Peyer's patch (tissue), 4 donors: ENCODE measurements at places on chromosomes 4 and X.

DNA sequence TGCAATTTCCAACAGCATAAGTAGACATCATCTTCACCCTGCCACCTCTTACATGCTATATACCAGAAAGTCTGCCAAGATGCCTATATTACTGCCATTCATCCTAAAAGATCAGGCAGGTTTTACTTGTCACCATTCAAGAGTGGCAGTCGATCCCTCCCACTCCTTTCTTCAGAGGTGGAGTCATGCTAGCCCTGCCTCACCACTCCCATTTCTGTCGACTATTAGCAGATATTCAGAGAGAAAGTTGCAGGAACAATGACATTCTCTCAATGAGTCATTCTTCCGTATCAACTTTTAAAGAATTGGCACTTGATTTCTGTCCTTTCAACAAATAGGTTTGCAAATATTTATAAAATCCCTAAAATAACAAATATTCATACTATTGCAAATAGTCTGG, 1060.1 kb downstream of the ADGRL3 start:
- no peak for DNase-seq

- no peak for DNase-seq
Measured at GRCh38 chrX:153611298-153612095, 12.6 kb upstream of the CCNQ start.

- no peak for DNase-seq
Measured at GRCh38 chrX:109344101-109344500, 137.8 kb downstream of the GUCY2F start.

DNA sequence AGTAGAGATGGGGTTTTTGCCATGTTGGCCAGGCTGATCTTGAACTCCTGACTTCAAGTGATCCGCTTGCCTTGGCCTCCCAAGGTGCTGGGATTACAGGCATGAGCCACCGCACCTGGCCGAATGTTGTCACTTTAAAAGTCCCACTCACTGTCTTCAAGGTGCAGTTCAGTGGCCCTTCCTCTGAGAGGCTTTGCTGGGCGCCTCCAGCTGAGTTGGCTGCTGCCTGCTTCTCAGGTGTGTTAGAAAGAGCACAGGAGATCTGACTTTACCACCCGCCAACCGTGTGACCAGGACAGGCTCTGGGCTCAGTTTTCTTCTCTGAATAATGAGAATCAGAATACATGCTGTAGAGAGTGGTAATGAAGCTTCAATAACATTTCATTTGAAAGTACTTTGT, 207.4 kb downstream of the CEP135 start:
- no peak for DNase-seq

GRCh38 chrX:129653181-129653970, 1.4 kb downstream of the APLN start:
- peak; percentile 36 for DNase-seq

GRCh38 chr4:32775049-32775448, 2054.9 kb downstream of the PCDH7 start:
- no peak for DNase-seq

DNA sequence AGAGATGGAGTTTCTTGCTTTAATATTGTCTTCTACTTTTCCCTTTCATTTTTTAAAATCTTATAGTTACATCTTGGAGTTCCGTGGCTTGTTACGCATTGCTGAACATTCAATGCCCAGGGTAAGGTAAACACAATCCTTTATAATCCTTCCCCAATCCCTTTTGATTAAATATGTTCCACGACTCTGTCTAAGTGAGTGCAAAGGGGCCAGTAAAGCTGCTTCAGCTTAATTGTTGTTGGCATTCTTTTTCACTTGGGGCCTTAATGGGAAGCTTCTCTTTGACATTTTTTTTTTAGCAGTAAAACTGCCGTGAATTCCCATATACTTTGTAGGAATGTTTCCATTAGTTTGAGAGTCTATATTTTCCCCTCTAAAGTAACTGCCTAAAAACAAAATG, 1028.1 kb downstream of the C4orf33 start:
- no peak for DNase-seq

GRCh38 chr4:155667222-155667567, 547 bp downstream of the GUCY1A1 start:
- peak; percentile 51 for DNase-seq

GRCh38 chr4:33071535-33071934, 2351.4 kb downstream of the PCDH7 start:
- DNase-seq: no peak

DNA sequence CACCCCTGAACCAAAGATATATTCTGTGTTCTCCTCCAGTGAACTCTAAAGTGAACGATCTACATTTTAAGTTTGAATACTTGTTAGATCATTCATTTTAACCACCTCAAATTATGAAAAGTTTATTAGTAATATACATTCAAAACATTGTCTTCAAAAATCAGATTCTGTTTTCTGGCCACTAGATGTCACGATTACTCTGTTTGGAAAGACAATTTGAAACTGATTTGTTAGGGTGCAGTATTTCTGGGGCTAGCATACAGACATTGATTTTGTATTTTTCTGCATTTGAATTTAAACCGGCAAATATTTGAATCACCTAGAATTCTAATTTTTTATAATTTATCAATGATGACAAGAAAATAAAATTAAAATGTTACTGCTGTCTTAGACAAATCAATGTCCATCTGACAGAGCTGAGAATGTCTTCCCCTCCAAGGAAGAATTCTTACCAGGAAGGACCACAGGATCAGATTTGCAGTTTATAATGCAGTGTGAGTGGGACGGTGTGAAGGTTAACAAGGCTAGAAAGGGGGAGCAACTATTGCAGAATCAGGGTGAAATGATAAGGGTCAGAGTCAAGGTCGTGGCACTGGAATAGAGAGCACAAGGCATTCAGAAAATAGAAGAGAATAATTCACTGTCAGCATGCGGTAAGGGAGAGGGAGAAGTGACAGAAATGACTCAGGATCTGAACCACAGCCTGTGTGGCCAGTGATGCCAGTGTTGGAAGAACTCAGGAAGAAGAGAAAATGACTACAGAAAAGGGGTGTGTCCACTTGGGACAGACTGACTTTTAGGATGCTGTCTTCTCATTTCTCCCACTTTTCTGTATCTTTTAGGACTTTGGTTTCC, 91.6 kb downstream of the ANXA10 start:
- no peak for DNase-seq

GRCh38 chrX:21408307-21408706, 34.1 kb downstream of the CNKSR2 start:
- no peak for DNase-seq

GRCh38 chr4:113086172-113086695, 36.8 kb downstream of the ANK2 start:
- no peak for DNase-seq

DNA sequence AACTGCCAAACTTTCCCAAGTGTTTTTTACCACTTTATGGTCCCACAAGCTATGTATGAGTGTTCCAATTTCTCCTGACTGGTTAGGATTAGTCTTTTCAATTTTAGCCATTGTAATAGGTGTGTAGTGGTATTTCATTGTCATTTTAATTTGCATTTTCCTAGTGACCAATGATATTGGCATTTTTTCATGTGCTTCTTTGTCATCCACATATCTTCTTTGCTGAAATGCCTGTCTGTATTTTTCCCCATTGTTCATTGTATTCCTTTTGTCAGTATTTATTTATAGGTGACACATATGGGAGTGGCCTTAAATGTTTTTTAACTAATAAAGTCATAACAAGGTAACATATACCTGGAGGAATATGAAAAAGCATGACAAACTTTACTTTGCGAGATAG, 9.2 kb upstream of the UBE2D3 start:
- no peak for DNase-seq

GRCh38 chr4:180028682-180029081, 2214.5 kb upstream of the TENM3 start:
- peak; percentile 59 for DNase-seq

DNA sequence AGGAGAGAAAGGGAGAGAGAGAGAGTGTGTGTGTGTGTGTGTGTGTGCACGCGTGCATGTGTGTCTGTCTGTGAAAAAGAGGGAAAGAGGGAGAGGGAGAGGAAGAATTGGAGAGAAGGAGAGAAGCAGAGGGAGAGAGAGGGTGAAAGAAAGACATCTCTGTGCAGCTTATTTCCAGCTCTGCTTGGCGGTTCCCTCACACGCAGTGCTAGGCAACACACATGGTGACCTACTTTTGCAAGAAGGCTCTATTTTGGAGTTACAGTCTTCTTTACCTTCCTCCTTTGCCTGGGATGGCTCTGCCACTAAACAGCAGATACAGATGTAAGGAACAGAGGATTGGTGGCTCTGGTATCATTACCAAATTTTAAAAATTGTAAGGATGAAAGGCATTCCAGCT, 40.1 kb downstream of the SLC16A2 start:
- no peak for DNase-seq

- DNase-seq: no peak
Measured at GRCh38 chr4:8373270-8373972, 67.1 kb downstream of the ACOX3 start.

- no peak for DNase-seq
Measured at GRCh38 chr4:2406920-2407319, 11.5 kb downstream of the ZFYVE28 start.

GRCh38 chrX:23616361-23616760, 50.9 kb upstream of the PRDX4 start:
- DNase-seq: no peak

DNA sequence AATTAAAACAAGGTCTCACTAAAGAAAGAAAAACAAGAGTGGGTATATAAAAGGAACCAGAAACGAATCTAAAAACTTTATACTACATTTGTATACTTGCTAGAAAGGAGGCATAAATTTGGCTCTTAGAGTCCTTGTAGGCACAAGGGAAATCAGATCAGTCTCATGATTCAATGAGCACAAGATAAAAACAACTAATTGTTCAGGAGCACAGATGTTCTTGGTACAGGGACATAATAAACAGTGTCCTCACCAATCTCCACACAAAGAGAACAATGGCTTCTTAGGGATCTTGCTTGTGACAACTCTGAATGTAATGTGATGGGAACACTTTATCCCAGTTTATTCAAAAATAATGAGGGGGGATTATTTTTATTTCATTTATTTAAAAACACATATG, 28.3 kb downstream of the TMEM144 start:
- DNase-seq: no peak

DNA sequence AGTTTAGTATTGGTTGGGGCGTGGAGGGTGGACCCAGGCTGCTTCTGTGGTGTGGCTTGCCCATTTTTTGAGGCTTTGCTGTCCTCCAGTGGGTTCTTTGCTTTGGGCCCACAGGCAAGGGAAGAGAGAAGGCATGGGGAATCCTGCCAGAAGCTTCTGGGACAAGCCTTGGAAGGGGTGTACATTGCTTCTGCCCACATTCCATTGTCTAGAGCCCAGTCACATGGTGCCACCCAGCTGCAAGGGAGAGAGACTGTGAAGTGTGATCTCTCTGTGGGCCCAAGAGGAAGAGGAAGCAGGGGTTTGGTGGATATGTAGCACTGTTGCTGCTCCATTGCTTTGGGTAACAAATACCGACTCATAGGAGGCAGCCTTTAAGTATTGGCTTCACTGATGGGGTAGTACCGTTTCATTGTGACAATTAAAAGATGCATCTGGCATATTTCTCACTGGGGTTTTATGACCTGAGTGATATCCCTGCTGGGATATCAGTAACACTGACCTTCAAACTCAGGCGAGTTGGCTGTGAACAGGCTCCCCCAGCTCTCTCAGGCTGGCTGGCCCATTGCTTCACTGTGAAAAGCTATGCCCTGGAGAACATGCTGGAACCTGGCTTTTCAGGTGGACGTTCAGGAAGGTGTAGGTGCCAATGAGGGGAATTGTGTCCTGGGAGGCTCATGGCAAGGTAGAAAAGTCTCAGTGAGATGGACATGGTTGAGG, 85.9 kb downstream of the CLDN34 start:
- DNase-seq: no peak

DNA sequence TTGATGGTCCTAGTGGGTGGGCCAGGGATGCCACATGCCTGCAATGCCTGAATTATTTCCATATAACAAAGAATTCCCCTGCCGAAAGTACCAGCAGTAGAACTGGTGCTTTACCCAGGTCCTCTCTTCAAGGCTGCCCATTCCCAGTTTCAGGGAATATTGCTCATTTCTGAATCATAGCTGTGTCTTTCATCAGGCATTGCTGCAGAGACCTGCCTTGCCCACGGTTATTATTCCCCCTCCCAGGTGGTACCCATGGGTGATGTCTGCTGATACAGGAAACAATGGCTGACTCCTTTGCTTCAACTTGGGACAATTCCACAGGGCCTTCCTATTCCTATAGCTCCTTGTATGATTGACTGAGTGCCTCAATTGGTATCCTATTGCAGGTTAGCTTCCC, 9.7 kb upstream of the IQCM start:
- no peak for DNase-seq

- no peak for DNase-seq
Measured at GRCh38 chrX:48045410-48046311, 25.8 kb downstream of the ZNF630 start.

- no peak for DNase-seq
Measured at GRCh38 chr4:100641336-100641735, 123.5 kb upstream of the EMCN start.

DNA sequence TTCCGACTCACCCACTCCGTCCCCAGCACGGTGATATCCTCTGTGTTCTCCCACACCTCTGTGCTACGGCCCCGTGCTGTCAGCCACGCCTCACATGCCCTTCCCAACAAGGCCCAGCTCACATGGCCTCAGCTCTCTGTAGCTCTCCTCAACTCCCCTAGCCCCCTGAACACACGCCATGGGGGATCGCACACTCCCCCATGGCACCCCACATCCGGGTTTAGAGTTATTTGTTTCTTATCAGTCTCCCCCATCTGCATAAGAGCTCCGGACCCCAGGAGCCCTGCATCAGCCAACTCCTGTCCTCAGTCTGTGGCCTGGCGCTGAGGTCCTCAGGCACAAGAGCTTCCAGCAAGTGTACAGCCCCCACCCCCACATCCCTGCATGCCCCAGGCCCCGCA, 7.0 kb downstream of the C4orf50 start:
- DNase-seq: no peak

DNA sequence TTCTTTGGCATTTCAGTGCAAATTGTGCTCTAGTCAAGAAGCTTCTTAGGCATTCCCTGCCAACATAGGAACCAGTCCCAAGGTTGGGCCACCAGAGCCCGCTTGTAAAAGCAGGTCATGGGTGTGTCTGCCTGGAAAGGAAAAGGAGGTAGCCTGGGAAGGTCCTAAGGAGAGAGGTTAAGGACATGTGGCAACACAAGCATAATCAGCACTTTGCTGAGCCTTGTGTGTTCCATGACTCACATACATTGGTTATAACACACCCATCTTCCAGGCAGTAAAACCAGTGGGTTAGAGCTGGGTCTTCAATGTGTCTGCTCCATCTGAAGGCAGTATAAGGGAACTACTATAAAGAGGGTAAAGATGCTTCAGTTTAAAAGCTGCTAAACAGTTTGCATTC, 165.0 kb downstream of the FHIP1A start:
- peak; percentile 75 for DNase-seq

DNA sequence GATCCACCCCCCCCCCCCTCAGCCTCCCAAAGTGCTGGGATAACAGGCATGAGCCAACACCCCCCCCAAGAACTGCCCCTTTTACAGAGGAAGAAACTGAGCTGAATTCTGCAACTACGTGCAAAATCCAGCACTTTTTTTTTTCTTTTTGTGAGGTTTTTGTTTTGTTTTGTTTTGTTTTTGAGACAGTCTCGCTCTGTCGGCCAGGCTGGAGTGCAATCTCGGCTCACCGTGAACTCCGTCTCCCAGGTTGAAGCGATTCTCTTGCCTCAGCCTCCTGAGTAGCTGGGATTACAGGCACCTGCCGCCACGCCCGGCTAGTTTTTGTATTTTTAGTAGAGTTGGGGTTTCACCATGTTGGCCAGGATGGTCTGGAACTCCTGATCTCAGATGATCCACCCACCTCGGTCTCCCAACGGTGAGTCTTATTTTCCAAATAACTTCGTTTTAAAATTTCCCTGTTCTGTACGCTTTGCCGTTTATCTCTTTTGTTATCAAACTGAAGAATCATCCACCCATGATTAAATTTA, 4.9 kb downstream of the CRLF2 start:
- DNase-seq: no peak

- no peak for DNase-seq
Measured at GRCh38 chr4:154741131-154741665, 2.6 kb upstream of the LRAT start.
